ENCODE measurements at places on chromosomes 11 and 22. TPM values are rescaled to one million over a fixed set of nuclear protein-coding genes. Genes with fewer than 3 reads are reported as not detected.

DNA sequence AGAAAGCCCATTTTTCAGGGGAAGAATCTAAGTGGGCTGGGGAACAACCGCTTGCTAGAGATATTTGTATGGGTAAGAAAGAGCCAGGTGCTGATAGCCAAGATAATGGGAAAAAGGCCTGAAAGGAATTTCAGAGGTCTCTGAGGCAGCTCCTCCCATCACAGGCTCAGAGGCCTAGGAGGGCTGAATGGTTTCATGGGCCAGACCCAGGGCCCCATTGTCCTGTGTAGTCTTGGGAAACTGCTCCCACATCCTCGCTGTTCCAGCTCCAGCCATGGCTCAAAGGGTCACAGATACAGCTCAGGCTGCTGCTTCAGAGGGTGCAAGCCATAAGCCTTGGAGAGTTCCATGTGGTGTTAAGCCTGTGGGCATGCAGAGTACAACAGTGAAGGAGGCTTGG lies 73.2 kb upstream of the ARHGAP20 start:
- DNase-seq: no peak

GRCh38 chr22:25169278-25170031 lies 30.2 kb upstream of the CRYBB3 start:
- peak; percentile 37 for DNase-seq

DNA sequence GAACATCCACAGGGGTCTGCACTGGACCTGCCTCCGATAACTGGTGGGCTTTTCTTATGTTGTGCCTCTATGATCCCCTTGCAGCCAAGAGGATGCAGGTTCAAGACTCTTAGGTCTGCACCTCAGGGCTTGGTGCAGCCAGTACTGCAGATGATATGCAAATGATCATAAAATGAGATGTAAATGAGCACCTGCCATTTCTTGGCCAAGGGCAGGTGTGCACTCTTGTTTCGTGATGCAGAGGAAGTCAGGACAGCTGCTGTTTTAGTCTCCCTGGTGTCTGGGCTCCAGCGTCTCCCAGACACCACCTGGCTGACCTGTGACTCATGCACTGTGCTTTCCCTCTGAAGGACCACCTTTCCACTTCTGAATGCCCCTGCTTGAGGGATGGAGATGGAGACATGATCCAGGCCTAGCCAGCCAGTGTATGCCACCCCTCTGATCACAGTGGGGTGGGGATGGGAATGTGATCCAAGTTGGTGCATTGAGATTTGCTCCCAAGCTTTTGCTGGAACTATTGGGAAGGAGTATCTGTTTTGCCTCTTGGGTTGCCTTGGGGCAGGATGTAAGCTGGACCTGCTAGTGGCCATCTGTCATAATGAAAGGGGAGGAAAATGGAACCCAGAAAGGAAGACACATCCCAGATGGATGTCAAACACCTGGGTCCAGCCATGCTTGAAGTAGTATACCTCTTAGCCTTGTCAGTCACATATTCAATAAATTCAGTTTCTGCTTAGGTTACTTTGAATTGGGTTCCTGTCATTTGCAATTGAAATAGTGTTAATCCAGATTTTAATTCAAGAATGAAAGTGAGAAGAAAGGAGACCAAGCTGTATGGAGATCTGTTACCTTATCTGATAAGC lies 3.3 kb upstream of the KCNJ11 start:
- no peak for DNase-seq

DNA sequence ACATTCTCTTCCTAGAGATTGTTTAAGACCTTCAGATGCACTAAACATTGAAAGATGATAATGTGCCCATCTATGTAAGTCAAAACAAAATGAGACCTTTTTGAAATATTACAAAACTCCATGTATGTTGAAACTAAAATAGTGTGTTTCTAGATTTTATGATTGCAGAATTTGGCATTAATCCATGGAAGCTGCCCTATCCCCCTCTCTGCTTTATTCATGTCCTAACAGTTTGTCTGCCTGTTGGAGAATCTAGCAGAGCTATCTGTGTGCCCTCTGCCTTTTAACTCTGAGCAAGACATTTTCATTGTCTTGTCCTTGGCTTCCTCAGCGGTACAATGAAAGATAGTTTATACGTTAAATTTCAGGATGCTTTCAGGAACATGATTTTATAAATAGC lies 105.5 kb downstream of the FAT3 start:
- DNase-seq: no peak

- DNase-seq: no peak
Observed at GRCh38 chr11:27122001-27122400, 81.4 kb downstream of the BBOX1 start.

DNA sequence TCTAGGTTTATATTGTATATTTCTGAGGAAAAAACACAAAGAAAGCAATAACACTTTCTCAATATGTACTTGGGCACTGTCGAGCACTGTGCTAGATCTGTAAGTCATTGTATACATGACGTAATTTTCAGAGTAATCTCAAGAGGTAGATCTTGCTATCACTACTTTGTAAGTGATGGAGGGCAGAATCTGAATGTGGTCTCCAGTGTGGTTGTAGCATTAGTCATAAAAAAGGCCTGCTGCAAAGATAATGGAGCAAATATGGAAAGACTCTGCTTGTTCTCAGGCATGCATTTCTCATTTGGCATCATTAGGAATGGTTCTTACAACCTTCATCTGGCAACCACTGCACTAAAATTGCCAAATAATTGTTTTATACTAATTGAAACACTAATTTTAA lies 419.8 kb upstream of the CCDC179 start:
- DNase-seq: no peak

DNA sequence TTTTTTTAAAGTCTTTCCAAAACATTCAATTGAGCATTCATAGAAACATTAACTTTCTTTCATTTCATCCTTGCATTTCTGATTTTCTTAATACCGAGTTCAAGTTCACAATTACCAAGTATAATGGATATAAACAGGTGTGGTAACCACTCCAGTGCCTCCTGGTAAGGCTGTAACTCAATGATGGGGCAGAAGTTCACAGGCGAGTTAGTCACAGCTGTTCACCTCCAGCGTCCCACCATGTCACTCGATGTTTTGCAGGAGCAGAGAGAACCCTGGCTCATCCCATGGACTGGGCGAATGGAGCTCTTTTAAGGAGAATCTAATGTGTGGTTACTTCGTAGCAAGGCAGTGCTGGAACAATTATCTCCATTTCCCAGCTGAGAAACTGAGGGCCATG lies 94.4 kb upstream of the ALX4 start:
- no peak for DNase-seq

- no peak for DNase-seq
Observed at GRCh38 chr11:125942771-125943428, 2.9 kb upstream of the VSIG10L2 start.

DNA sequence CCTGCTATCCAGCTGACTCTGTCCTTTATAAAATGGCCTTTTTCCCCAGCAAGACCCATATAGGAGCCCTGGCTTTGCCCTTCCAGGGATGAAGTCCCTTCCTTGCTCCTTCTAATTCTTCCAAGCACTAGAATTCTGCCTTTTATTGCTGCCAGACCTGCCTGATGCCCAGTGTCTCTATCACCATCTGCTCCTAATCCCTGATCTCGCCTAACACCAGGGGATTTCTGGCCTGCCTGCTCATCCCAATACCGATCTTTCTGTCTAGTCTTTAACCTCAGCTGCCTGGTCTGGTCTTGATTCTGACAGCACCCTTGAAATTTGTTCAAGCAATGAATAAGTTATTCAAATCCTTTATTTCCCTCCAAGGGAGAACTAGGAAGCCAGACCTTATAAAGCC lies 150.2 kb downstream of the SPON1 start:
- no peak for DNase-seq

DNA sequence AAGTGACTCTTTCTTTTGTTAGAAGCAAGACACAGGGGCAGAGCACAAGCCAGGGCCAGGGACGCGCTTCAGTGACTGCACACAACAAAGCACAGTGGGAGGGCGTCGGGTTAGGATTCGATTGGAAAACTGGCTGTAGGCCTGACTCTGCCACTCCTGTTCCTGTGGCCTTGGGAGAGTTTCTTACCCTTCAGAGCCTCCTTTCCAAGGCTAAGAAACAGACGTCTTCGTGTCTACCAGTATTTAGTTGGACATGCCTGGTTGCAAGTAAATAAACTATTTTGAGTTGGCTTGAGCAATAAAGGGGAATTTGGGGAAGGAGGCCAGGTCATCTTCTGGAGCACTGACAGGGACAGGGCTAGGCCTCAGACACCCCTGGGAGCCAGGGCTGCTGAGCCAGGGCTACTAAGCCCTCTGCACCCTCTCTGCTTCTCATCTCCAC lies 549.1 kb downstream of the INSC start:
- peak; percentile 57 for DNase-seq

DNA sequence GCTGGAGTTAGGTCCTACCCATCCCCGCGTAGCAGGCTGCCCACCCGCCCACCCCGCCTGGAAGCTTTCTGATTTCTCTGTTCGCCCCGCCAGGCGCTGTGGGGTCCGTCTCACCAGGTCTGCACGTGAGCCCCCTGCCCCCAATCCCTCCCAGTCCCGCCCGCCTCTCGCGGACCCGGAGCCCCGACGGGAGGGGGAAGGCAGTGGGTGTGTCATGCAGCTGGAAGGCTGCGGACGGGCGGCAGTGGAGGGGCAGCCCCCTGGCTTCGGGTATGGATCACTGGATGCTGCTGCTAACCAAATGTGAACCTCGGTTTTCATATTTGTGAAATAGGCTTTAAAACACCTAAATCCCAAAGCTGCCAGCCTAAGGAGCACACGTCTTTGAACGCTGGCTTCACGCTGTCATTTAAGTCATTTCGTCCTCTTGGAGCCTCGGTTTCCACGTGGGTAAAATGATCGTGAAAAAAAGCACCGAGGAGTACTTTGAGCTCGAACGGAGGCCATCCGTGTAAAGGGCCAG lies 568 bp upstream of the BIK start:
- no peak for DNase-seq

DNA sequence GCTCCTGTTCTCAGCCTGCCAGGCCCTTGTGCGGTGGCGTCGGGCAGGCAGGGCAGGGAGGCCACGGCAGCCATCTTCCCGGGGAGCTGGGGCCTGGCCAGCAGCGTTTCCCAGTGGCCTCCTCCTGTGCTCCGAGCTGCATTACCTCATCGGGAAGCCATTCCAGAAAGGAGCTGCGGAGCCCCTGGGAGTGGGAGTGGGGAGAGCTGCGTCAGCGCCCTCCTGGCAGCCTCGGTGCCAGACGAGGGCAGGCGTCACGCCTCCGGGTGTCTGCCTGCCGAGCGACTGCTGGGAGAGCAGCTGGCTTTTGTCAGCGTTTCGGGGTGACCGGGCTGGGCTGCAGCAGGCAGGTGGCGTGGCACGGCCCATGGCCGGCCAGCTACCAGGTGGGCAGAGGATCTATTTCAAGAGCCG lies 30.9 kb upstream of the WNT7B start:
- peak; percentile 97 for DNase-seq

GRCh38 chr11:113393501-113393985 lies 6.0 kb downstream of the ANKK1 start:
- no peak for DNase-seq

DNA sequence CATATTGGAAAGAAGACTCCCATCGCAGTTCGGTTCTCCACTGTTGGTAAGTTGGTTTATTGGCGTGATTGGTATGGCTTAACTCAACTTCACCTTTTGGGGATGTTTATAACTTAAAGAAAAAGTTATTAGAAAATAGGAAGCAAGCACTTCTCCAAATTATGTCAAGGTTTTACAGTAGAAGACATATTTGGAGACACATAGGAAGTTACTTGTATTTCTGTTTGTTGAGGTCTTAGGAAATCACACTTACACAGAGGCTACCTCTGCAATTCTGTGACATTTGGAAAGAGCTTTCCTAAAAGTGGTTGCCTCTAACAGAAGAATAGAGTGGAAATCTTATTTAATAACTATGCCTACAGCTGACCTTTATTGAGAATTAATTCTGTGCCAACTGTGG lies 12.3 kb downstream of the CAT start:
- no peak for DNase-seq

- DNase-seq: no peak
Observed at GRCh38 chr11:84214557-84214956, 928.4 kb upstream of the CCDC90B start.

DNA sequence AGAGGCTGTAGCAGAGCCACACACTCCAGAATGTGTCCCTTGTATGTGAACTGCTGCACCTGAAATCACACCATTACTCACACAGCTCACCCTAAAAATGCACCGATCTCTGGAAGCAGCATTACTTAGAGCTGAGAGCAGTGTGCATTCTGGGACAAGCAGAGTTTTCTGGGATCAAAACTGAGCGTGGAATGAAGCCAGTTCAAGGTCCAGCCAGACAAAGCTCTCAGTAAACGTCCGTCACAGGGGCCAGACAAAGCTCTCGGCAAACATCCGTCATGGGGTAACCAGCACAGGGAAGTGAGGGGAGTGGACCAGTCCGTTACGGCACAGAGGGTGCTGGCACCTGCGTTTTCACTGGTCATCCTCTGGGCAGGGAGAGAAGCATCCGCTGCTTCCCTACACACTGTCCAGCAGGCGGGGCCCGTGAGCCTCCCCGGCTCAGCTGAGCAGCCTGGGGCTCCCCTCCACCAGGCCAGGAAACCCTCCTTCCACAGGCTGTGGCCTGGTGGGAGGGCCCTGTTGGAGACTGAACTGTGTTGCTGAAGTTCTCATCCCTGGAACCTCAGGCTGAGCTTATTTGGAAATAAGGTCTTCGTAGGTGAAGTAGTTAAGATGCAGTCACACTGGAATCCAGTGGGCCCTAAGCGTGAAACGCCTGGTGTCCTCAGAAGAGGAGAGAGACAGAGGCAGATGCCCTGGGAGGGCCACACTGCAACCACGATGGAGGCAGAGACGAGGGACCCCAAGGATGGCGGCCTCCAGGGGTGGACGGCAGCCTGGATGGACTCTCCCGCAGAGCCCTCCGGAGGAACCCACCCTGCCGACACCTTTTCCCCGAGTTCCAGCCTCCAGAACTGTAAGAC lies 883.9 kb downstream of the BRD1 start:
- peak; percentile 67 for DNase-seq

DNA sequence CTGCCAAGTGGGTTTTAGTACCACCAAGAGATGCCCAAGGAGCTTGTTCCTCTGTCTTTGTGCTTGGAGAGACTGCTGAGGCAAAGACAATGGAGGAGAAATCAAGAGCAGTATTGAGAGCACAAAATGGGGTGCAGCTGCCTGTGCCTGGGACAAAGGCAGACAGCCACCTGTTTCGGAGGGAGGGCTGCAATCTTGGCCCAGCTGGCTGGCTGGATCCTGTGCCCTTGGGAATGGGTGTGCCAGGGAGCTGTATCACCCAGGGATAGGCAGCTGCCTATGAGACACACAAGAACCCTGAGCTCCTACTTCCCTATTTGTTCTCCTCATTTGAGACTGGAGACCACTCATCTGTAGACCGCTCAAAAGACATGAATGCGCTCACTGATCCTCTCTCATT lies 23.3 kb upstream of the CHRM4 start:
- DNase-seq: no peak

DNA sequence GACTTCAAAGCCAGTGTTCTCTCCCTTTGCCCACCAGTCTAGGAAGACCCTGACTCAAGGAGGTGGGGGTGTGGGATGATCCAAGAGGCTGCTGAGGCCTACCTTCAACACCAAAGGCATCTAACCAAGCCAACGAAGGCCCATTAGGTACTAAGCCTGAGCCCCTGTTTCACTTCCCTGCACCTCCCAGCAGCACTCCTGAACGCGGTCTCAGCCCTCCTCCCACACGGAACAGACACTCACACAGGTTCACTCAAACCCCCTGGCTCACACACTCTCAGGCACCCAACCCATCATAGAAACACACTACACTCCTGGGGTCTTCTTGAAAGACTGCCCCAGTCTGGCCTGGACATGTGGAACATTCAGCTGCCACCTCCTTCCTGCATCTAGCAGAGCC lies 40.7 kb downstream of the SLC22A12 start:
- no peak for DNase-seq

- peak; percentile 68 for DNase-seq
Observed at GRCh38 chr22:36853407-36854099, 7.3 kb upstream of the NCF4 start.

CENPM gene
- 57.3 TPM for total RNA-seq

PKDREJ gene
- not detected for total RNA-seq

ADAMTS8 gene
- total RNA-seq: not detected

GAL3ST1 gene
- total RNA-seq: 0.29 TPM

MEI1 gene
- 0.42 TPM for total RNA-seq

KREMEN1 gene
- total RNA-seq: 0.36 TPM

All from Daoy (cell line).